ENCODE measurements at places on chromosomes 11 and 22.

- no peak for DNase-seq
These were observed 1015.0 kb upstream of the TENM4 start for GRCh38 chr11:80455818-80456217.

- DNase-seq: no peak
These were observed 33.7 kb upstream of the MPPED1 start for GRCh38 chr22:43377896-43378704.

DNA sequence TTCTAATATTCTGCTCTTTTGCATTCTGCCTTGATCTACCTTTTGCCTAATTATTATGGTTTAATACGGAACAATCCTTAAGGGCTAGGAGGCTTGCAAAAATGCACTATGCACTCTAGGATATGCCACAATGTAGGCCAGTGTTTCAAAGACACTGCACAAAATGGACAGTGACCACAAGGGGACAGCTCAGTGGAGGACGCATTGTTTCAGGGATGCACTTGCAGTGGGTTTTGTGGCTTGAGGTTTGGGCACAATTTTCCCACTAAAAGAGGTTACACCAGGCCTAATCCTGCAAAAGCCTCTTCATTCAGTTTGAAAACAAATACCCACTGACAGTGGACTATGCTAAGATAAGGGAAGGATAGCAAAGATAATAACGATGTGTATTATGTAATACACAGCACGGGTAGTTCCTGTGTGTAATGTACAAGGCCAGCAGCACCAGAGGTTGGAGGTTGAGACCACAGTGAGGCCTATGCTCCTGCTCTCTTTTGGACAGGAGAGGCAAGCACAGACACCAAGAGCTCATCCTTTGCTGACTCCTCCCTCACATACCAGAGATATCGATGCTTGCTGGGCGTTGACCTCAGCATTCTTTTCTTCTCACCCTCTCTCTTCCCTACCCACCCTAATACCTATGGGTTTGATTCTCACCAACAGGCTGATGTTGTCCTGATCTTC is 12.7 kb downstream of the MAP6 start:
- no peak for DNase-seq

GRCh38 chr22:39617342-39617741 is 46.8 kb downstream of the CACNA1I start:
- peak; percentile 33 for DNase-seq

- DNase-seq: no peak
These were observed 317.8 kb downstream of the MIAT start for GRCh38 chr22:26974914-26975803.

- DNase-seq: no peak
These were observed 17.1 kb upstream of the TMPRSS13 start for GRCh38 chr11:117946156-117946841.

DNA sequence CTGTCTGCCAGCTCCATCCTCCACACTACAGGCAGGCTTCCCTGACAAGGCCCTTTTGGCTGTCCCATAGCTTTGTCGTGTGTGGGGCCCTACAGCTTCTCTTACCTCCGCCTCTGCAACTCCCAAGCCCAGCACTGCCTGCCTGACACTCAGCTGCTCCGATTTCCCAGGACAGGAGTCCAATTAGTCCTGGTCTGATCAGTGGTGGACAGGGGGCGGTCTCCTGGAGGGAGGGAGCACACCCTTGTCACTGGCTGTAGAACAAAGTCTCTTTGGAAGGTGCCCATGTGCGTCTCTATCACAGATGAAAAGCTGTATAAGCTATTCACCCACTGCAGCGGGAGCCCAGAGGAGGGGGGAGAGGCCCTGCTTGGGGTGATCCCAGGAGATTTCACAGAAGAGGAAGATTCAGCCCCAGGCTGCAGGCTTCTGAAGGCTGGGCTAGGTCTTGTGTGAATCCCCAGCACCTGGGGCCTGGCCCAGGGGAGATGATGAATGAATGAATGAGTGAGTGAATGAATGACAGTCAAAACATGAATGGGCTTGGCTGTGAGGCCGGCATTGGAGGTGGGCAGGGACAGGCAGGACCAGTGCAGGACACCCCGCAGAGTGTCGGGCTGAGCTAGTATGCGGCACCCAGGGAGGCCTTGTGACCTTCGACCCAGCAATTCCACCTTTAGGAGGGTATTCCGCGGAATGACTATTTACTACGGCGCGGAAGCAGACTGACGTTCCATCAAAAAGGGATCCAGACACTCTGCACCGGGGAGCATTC is 142.4 kb downstream of the CACNA1I start:
- DNase-seq: no peak

- DNase-seq: no peak
These were observed 33.8 kb downstream of the RTN4R start for GRCh38 chr22:20234314-20234682.

GRCh38 chr22:37417677-37418348 is 9.5 kb downstream of the ELFN2 start:
- no peak for DNase-seq
